Activated T-cell treated with anti-CD3 and anti-CD28 coated beads, Interleukin-2, amount 50 U/mL, for 4 hours (primary cell): ENCODE measurements at places on chromosomes 4 and X. TPM values are rescaled to one million over a fixed set of nuclear protein-coding genes. Genes with fewer than 3 reads are reported as not detected.

- DNase-seq = no peak
These were observed 6.6 kb downstream of the PRIMPOL start for GRCh38 chr4:184655889-184656869.

DNA sequence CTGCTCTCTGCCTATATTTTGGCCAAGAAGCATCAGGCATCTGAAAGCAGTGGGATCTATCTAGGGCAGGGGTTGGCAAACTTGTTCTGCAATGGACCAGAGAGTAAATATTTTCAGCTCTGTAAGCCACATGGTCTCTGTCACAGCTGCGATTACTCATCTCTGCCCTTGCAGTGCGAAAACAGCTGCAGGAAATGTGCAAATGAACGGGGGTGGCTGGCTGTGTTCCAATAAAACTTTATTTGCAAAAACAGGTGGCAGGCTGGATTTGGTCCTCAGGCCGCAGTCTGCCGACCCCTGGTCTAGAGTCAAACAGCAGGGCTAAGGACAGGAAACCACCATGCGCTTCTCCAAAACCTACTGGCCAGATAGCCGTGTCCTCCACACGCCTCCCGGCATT is 48.6 kb downstream of the ACOX3 start:
- no peak for DNase-seq

- DNase-seq = no peak
These were observed at the start of gene GDPD2 for GRCh38 chrX:70422851-70423341. Gene GDPD2, plus strand, starts transcription at chrX:70423314. Its CDS starts 1,671 bp downstream, at chrX:70424985.

- no peak for DNase-seq
These were observed 76.7 kb upstream of the GALNT7 start for GRCh38 chr4:173091958-173092357.

DNA sequence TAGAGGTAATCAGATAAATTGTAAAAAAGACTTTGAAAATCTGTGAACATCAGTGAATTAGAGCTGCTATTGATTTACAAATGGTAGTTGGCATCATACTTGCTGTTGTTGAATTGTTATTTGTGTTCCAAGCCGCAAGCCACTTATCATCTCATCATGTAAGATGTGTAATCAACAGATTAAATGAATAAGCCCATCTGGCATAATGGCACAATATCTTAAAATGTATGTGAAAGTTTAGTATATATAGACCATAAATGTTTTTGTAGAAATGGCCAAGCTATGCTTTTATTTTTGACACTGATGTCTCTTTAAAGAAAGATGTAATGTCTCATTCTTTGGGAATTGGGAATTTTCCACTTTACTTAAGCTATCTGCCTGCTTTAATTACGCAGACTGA is 682.6 kb upstream of the GNPDA2 start:
- DNase-seq = no peak

- no peak for DNase-seq
These were observed 77.2 kb upstream of the SLC34A2 start for GRCh38 chr4:25578432-25578831.

- DNase-seq = no peak
These were observed 101.2 kb downstream of the ARSF start for GRCh38 chrX:3142259-3143042.

GRCh38 chrX:48694776-48695533 is 1.6 kb upstream of the SUV39H1 start:
- no peak for DNase-seq

GRCh38 chr4:101660607-101661006 is 129.9 kb upstream of the BANK1 start:
- DNase-seq = no peak

- no peak for DNase-seq
These were observed 17.3 kb downstream of the HTRA3 start for GRCh38 chr4:8286719-8287342.

GRCh38 chr4:31362756-31363155 is 642.6 kb downstream of the PCDH7 start:
- no peak for DNase-seq

- DNase-seq = no peak
These were observed 12.9 kb upstream of the ADH4 start for GRCh38 chr4:99156992-99157391.

- DNase-seq = no peak
These were observed 37.7 kb upstream of the SLC16A2 start for GRCh38 chrX:74383611-74384010.

DNA sequence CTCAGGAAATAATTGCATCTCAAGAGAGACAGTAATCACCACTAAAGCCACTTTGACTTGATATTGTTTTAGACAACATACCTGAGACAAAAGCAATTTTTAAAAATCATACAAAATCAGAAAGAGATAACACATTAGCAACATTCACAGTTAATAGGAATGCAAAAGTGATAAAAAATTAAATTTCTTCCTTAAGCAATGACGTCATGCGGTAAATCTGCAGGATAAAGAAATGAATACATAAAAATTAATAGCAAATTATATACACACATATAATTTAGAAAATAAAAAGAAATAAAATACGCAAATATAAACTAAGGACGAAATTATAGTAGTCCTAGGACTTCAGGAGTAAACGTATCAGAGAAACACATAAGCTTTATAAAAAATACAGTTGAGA is 866.5 kb upstream of the PRKX start:
- no peak for DNase-seq

DNA sequence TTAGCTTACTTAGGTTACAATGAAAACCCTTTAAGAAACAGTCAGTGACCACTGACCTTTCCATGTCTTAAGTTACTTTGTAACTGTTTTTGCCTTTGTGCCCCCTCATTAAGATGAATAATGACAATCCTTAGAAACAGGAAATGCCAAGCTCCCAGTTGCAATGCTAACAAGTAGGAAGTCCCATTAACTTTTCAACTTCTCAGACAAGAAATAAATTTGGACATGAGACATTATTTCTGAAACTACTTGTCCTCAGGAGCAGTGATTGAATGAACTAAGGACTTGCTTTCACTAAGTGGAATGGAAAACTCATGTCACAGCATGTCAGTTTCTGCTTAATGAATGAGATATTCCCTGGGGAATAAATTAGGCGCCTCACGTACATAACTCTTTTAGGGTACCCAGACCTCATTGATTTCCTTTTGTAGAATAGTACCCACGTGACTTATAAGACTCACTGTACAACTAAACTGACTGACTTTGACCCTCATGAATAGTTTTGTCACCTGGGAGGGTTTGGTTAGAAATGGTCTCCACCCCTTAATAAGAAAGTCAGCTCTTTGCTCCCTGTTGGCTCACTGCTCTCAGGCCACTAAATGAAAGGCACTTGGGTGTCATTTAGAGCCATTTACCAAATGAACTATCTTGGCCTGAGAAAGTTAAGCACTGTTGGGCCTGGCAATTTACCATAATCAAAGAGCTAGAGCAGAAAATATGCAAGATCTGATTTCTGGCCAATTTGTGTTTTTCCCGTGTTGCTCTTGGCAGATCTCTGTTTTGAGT is 383.9 kb downstream of the RPA4 start:
- no peak for DNase-seq

DNA sequence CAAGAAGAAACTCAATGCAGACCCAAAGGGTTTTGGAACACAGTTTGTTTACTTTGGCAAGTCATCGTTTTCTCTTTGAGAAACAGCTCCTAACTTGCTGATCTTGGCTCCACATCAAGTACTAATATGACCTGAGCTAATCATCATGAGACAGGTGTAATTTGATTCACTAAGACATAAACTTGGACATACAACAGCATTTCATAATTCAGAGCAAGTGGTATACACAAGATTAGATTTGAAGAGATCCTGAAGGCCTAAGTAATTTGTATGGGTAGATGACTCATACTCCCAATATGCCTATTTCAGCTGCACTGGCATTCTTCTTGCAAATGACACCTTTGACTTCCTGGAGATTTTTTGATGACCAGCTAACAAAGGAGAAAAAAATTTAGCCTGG is 1521.7 kb downstream of the RPA4 start:
- no peak for DNase-seq

GRCh38 chr4:3368841-3369760 is 72.7 kb upstream of the HGFAC start:
- no peak for DNase-seq

DNA sequence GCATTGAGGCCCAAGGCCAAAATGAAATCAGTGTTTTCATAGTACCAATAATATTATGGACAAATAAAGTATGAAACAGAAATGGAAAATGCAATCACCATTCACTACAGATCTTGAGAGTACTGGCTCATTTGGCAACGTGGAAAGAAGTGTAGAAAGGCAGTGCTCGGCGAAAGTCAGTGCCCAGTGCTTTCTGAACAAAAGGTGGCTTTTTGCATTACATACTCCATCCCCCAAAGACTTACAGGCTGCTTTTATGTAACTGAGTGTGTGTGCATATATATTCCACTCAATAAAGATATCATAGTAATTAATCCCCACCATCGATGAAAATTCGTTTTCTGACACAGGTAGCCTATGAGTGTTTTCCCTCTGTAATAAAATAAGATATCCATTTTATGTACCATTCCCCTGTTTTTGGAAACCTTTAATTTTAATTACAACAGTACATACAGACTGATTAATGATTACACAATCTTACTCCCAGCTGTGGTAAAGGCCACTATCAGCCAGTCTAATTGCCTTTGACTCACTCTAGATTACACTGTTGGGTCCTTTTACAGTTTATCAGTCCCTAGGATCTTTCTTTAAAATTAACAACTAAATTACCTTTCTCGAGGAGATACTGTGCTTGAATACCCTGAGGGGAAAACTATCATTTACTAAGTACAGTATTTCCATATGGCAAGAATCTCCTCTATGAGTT is 65.9 kb downstream of the MAD2L1 start:
- no peak for DNase-seq

DNA sequence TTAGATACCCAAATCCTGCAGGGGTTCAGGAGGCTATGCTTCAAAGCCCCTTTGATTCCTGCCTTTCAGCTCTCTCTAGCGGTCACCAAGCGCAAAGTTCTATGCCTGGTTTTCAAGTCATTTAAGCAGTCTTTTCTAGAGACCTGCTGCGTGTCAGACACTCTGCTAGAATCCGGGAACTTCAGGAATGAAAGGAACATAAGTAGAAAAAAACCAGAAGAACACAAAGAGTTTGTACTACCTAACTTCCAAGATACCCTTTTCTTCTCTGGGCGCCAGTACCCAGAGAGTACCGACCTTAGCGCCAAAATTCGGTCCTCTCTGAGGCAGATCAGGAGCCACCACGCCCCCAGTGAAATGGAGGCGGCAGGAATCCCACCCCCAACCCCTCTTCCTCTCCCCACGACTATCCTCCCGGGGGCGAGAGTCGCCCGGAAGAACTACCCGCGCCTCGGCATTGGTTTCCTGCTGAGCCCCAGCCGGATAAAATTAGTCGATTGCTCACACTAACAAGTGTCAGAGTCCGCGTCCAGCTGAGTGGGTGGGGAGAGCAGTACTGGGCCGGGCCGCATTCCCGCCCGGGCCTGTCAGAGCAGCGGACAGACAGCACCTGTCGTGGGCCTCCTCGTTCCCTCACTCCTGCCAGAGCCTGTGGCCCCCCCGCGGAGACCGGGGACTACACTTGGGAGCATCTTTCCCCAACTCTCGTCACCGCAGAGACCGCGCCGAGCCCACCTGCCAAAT is 78.8 kb downstream of the RLIM start:
- peak; percentile 17 for DNase-seq

DNA sequence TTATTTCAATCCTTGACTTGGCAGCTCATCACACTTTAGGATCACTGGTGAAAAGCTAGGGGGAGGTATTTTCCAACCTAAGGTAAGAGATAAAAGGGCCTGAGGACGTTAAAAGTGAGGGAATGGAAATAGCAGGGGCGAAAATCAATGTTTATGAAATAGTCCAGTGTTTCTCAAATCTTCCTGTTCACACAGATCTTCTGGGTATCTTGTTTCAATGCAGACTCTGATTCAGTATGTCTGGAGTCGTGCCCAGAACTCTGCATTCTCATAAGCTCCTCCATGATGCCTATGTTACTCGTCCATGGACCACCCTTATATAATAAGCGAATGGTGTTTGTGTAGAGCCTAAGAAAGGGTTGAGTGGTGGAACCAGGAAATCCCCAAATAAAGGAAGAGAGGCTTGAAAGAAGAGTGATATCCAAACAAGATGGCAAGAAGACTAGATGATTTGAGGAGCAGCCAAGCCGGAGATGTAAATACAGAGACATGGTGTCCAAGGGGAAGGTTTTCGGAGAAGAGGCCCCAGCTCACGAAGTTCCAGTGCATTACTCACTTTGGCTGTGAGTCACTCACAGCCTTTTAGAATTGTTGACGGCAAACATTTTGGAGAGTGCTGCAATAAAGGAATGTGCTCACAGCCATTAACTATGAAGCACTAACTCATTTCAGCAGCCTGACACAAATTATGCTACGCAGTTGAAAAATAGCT is 215.6 kb upstream of the PPARGC1A start:
- no peak for DNase-seq

GRCh38 chr4:65241257-65241997 is 428.9 kb downstream of the EPHA5 start:
- no peak for DNase-seq

DNA sequence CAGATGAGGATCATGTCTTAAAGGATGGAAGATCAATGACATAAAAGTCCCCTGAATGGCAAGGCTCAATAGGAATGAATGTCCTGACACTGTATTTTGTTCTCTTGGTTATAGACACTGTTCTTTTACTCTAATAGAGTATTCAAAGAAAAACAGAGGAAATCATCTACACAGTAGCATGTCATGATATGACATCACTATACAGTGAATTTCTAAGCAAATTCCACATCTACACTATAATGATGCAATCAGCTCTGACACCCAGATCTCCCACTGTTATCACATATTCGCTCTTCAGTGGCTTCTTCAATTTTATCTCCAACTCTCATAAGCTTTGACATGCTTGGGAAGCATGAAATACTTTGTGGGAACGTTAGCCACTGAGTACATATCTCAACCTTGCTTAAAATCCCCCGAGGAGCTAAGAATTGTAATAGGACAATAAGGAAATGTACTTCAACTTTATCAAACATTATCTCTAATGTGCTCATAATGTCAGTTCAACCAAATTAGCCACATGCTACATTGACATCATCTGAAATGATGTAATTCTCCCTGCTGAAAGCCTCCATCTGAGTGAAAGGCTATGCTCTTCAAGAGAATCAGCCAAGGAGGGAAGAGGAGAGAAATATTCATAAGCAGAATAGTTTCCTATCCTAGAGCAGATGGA is 139.6 kb upstream of the PTCHD1 start:
- no peak for DNase-seq

DNA sequence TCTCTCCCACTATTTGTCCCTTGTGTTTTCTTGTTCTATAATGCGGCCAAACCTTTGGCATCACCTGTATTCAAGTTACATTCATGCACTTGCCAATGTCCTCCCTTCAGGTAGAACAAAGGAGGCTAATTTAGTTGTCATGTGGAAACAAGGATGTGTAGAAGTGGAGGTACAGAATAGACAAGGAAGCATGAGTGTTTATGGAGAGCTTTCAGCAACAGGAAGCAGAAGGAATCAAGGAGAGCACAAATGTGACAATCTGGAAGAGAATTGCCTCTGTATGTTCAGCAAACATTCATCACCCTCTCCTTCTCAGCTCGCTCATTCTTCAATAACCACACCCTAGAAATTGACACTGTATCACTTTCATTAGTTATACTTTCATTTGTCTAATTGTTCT is 103.4 kb downstream of the SLC7A11 start:
- DNase-seq = no peak

GRCh38 chrX:119512146-119512800 is 44.0 kb downstream of the SLC25A5 start:
- DNase-seq = no peak

Gene ACOX3
- total RNA-seq = 35.8 TPM

Gene NXF3
- total RNA-seq = not detected

Gene ESX1
- not detected for total RNA-seq

Gene SPINK2
- total RNA-seq = 0.35 TPM

Gene CPZ
- not detected for total RNA-seq

Gene ZXDA
- 4.3 TPM for total RNA-seq

Gene ATP1B4
- total RNA-seq = 0.03 TPM

Gene OTUD6A
- total RNA-seq = not detected

Gene RTL9
- not detected for total RNA-seq

Gene FRMPD3
- total RNA-seq = not detected

Gene TXK
- total RNA-seq = 2.4 TPM
